ENCODE measurements at places on chromosomes 11 and 22. TPM values are rescaled to one million over a fixed set of nuclear protein-coding genes. Genes with fewer than 3 reads are reported as not detected.

PRDM11 gene
- total RNA-seq: 1.7 TPM

APOL1 gene
- total RNA-seq: 60.0 TPM

PHLDA2 gene
- total RNA-seq: 0.35 TPM

HTR3B gene
- not detected for total RNA-seq

OR4C5 gene
- not detected for total RNA-seq

GPR83 gene
- 0.05 TPM for total RNA-seq

ACR gene
- not detected for total RNA-seq

TTC28 gene
- 1.2 TPM for total RNA-seq

C11orf21 gene
- total RNA-seq: 81.0 TPM

PNPLA2 gene
- 68.9 TPM for total RNA-seq

FSHB gene
- total RNA-seq: not detected

GUCY1A2 gene
- total RNA-seq: not detected

OR4A47 gene
- not detected for total RNA-seq

OR5L2 gene
- not detected for total RNA-seq

MCM5 gene
- total RNA-seq: 208 TPM

ZDHHC13 gene
- 25.1 TPM for total RNA-seq

SCARF2 gene
- 1.1 TPM for total RNA-seq

SMIM38 gene
- 0.12 TPM for total RNA-seq

C11orf42 gene
- total RNA-seq: not detected

UBQLN3 gene
- total RNA-seq: not detected

KIRREL3 gene
- not detected for total RNA-seq

GSTT4 gene
- not detected for total RNA-seq

FZD4 gene
- total RNA-seq: 0.02 TPM

PRAME gene
- not detected for total RNA-seq

ST14 gene
- total RNA-seq: not detected

NNMT gene
- total RNA-seq: not detected

GRM5 gene
- total RNA-seq: not detected

CDC45 gene
- 59.5 TPM for total RNA-seq
